GM03348 (cell line): ENCODE measurements at places on chromosomes 1 and 21.

GRCh38 chr1:193417945-193418744 lies 231.7 kb upstream of the B3GALT2 start:
- peak; percentile 36 for DNase-seq

DNA sequence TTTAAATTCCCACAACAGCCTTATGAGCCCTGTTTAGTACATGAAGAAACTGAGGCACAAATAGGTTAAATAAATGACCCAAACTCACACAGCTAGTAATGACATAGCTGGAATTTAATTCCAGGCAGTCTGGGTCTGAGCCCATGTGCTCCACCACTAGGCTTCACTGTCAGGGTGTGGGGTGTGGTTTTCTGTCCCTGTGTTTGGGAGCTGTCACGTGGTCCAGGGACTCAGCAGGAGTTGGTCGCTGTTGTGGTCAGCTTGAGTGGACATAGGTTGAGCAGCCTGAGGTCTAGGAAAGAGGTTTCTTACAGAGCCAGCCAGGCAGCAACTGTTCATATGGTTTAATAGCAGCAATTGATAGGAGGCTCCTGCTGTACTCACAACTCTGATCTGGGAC lies 28.0 kb upstream of the KCNA10 start:
- DNase-seq = no peak

DNA sequence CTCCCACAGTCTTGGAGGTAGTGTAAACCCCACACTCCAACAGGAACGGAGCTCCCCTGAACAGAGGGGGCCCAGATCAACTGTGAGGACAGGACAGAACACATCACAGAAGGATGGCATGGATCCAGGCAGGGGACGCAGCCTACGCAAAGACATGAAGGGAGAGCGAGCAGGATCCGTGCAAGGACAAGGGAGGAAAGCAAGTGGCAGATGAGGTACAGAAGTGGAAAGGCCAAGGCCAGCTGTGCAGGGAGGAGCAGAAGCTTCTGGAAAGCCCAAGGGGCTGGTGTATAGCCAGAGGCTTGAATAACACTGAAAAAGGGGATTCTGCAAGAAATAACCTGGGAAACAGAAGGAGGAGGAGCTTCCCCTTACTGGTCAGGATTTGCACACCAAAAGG lies 81.2 kb downstream of the SIPA1L2 start:
- no peak for DNase-seq

- peak; percentile 84 for DNase-seq
Measured at GRCh38 chr1:156052862-156053767, 483 bp downstream of the UBQLN4 start.

DNA sequence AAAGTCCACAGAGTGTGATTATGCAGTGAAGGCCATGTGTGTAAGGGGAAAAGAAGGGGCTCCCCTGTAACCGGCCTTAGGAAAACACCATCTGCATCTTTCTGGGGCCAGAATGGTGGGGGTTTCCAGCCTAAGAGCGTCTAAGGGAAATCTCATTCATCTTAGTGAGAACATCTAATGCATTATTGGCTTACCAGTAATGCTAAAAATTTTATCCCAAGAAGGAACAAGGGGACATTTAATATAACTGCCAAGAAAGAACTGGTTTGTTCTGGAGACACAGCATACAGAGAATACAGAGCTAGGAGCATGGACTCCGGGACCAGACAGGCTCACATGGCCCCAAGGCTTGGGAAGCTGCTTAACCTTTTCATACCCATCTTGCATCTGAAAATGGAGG lies 58.3 kb upstream of the DSCAM start:
- no peak for DNase-seq

DNA sequence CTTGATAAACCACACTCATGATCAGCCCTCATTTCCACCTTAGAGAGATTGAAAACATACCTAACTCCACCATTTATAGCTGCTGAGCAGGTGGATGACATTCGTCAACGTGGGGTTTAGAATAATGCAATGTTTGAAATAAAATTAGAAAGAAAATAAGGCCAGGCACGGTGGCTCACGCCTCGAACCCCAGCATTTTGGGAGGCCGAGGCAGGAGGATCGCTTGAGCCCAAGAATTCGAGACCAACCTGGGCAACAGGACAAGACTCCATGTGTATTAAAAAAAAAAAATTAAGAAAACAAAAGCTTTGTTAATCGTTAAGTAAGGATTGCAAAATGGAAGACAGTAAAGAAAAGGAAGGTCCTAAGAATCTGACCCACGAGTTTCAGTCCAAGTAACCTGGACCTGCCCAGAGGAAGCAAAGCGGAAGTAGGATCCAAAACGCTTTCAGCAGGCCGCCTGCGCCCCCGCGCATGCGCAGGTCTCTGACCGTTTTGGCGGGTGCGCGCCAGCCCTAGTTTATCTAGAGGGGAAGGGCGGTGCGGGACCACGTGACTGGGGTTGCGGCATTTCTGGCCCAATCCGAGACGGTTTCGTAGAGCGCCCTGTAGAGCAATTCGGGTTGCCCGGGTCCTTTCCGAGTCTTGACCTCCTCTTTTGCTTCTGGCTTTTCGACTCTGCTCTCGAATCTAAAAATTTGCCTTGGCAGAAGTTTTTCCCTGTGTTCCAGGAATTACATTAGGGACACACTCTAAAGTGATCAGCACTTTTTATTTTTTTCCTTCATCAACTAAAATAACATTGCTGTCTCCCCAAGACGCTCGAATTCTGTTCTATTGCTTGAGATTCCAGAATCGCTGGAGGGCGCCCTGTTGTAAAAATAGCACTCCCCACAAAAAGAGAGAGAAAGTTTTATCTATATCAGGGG lies 22.5 kb downstream of the ANP32E start:
- DNase-seq = peak; percentile 96

DNA sequence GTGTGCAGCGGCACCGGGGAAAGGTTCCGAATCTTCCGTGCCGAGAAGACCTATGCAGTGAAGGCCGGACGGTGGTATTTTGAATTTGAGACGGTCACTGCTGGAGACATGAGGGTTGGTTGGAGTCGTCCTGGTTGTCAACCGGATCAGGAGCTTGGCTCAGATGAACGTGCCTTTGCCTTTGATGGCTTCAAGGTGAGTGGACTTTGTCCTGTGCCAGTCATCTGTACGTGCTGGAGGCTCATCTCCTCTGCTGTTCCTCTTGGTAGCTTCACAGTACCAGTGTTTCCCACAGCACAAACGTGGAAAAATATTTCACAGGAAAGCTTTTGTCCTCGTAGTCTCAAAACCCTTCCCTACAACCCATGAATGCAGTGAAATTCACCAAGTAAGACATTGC lies 324.1 kb downstream of the ZP4 start:
- DNase-seq = no peak

DNA sequence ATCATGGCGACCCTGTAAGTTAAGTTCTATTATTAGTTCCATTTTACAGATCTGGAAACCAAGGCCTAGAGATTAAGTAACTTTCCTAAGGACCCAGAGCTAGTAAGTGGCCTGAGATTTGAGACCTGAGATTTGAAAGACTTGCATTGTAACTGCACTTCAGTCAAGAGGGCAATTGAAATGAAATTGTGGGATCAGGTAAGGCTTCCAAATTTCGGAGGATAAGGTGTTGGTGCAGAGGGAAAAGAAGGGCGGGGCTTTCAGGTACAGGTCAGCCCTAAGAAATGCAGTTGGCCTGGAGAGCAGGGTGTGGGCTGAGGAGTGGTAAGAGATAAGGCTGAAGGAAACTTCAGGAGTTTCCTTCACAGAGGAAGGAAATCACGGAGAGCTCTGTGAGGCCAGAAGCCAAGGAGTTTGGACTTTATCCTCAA lies 51.1 kb downstream of the SLC16A1 start:
- no peak for DNase-seq

DNA sequence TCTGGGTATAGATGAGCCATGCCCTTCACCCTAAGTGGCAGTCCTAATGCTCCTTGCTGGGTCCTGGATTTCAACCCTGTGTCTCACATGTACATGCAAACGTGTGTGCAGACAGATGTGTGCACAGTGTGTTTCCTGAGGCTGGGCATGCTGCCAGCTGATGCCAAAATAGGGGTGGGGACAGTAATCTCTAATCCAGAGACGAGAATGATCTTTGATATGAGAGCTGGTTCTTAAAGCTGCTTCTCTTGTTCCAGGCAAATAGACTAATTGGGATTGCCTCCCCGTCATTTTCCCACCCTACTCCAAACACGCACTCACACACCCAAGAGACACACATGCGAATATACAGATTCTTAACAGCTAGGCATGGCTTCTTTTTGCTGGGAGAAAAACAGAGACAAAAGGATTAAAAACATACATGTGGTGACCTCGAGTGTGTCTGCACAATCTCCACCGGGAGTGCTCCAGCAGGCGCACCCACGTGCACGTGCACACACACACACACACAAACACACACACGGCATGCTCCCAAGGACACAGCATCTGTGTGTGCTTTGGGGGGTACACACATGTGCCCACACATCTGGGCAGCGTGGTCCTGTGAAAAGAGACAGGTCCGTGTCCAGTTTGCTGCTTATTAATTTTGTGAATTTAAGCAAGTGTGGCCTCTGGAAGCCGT lies 102.1 kb upstream of the ZBTB40 start:
- no peak for DNase-seq

DNA sequence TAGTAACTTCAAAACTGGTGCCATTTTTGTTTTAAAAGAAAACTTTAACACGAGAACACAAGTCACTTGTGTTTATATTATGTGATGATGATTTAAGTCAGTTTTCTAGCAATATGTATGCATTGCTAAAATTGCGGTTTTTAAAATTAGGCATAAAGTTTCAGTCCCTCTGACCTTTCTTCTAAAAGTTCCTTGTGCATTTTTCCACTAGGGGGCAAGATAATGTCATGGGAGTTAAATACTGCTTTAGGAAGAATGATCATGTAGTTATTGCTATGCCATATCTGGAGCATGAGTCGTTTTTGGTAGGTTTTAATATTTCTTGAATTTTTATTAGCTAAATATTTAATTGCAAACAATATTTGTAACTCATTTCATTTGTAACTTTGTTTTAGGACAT lies 10.7 kb downstream of the CDC7 start:
- DNase-seq = peak; percentile 42

- no peak for DNase-seq
Measured at GRCh38 chr1:46521414-46521813, 30.0 kb downstream of the KNCN start.

GRCh38 chr1:157042846-157043245 lies 2.7 kb downstream of the ARHGEF11 start:
- no peak for DNase-seq

DNA sequence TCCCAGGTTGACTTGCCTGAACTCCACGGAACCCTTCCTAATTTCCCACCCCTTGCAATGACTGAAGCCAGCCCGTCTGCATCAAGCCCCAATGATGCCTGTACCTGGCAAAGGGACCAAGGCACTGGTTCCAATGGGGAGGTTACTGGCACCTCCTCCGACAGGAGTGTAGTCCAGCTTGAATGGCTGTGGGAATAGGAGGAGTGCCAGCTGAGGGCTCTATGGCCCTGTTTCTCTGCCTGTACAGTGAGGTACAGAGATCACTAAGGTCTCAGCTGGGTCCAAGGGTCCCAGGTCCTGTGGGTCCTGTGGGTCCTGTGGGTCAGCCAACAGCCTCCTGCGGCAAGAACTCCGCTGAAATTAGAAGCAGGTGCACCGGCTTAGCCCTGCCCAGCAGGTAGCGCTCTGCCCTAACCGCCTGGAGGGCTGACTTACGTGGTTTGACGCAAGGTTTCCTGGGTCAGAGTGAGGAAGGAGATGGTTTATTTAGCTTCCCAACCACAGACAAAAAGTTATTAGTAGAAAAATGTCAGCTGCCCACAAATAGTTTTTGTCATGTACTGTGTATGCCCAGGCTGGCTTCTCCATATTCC lies 9.9 kb upstream of the SPRR4 start:
- no peak for DNase-seq

GRCh38 chr1:206508956-206509355 lies 1.6 kb downstream of the RASSF5 start:
- DNase-seq = peak; percentile 64

DNA sequence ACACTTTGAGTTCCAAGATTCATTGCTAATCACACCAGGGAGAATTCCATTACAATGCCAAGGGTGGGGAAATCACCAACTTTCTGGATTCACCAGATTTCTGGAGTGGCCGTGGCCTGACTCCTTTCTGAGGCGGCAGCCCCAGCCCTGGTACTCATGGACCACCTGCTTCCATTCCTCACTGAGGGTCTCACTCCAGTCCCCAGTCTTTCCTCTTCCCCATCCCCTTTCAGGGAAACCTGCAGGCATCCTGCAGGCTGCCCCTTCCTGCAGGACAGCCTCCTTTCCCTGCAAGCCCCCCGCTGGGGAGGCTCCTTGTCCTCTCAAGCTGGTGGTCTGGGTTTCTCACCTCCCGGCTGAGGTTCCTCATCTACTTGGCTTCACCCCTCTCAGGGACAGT lies 12.7 kb upstream of the CDK18 start:
- peak; percentile 46 for DNase-seq

DNA sequence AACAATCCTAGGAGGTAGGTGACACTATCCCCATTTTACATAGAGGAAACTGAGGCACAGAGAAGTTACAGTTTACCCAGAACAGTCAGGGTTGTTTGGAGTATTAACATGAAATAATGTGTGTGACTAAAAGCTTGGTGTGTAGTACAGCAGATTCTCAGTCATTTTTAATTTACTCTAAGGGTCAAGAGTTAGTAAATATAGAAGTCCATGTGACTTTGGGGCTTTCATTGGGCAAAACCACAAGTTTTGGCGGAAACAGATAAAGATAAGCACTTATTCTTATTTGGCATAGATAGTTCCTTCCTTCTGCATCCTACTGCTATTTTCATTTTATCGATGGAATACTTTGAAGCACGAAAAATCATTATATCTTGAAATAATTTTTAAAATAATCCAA lies 128.5 kb downstream of the DNM3 start:
- no peak for DNase-seq

- DNase-seq = no peak
Measured at GRCh38 chr1:181190364-181191035, 102.0 kb downstream of the IER5 start.
